ENCODE measurements at places on chromosomes 6 and 20. TPM values are rescaled to one million over a fixed set of nuclear protein-coding genes. Genes with fewer than 3 reads are reported as not detected.

C6orf58 gene
- total RNA-seq: not detected

MYT1 gene
- not detected for total RNA-seq

LY6G6F gene
- not detected for total RNA-seq

EYA4 gene
- 13.1 TPM for total RNA-seq

OR2H1 gene
- total RNA-seq: not detected

PTCRA gene
- total RNA-seq: not detected

Measured in bronchial smooth muscle cell (primary cell).